Dermis microvascular lymphatic vessel endothelial cell (primary cell): ENCODE measurements at places on chromosomes 16 and 17. TPM values are rescaled to one million over a fixed set of nuclear protein-coding genes. Genes with fewer than 3 reads are reported as not detected.

DNA sequence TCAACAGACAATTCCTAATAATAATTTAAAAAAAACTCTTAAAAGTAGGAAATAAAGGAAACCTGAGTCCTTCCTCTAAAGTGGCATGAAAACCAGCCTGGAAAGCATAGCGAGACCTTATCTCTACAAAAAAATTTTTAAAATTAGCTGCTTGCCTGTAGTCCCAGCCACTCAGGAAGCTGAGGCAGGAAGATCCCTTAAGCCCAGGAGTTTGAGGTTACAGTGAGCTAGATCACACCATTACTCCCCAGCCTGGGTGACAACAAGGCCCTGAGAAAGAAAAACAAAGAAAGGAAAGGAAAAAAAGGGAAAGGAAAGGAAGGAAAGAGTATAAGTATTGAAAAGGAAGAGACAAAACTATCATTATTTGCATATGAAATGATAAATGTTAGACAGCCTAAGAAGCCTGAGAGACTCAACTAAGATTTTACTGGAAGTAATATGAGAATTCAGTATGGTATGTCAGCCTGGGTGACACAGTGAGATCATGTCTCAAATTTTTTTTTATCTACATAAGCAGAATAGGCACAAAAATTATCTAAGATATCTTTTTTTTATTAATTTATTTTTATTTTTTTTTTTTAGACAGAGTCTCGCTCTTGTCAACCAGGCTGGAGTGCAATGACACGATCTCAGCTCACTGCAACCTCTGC lies 113.0 kb downstream of the GOSR1 start:
- peak; percentile 12 for DNase-seq

DNA sequence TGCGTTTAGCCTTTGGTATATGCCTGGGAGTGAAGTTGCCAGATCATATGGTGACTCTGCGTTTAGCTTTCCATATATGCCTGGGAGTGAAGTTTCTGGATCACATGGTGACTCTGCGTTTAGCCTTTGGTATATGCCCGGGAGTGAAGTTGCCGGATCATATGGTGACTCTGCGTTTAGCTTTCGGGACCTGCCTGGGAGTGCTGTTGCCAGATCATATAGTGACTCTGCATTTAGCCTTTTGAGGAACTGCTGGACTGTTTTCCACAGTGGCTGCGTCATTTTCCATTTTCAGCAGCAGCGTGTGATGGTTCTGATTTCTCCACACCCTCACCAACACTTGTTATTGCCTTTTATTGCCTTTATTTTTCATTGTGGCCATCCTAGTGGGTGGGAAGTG lies 73.0 kb downstream of the OR1D5 start:
- DNase-seq = no peak

- no peak for DNase-seq
Measured at GRCh38 chr16:1674306-1674705, 3.8 kb upstream of the JPT2 start.

DNA sequence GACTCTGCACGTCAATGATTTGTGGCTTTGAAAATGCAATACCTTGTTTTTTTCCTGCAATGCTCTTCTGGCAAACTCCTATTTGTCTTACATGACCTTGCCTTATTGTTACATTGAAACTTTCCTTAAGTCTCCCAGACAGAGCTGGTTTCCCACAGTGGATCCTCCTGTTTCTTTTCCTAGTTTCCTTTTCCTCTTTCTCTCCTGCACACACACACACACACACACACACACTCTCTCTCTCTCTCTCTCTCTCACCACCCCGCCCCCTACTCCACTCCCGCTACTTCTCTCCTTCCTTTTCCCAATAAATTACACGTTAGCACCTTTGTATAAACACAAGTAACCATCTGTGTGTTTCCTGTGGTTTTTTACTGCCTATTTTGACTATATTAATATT lies 2.3 kb downstream of the ORC6 start:
- DNase-seq = peak; percentile 40

The PPM1D gene
- 15.8 and 22.6 TPM in 2 replicates for total RNA-seq

GRCh38 chr17:81930142-81931125 lies 2.9 kb upstream of the MAFG start:
- no peak for DNase-seq
